Brain microvascular endothelial cell (primary cell): ENCODE measurements at places on chromosomes 7 and 10.
A peak's percentile ranks its signal among the peaks of the same experiment; 100 is the strongest.

- DNase-seq = peak; percentile 61
These were observed 33.3 kb downstream of the CDK14 start for GRCh38 chr7:90629297-90629918.

- no peak for DNase-seq
These were observed 1073.9 kb downstream of the NXPH1 start for GRCh38 chr7:9507290-9507689.

DNA sequence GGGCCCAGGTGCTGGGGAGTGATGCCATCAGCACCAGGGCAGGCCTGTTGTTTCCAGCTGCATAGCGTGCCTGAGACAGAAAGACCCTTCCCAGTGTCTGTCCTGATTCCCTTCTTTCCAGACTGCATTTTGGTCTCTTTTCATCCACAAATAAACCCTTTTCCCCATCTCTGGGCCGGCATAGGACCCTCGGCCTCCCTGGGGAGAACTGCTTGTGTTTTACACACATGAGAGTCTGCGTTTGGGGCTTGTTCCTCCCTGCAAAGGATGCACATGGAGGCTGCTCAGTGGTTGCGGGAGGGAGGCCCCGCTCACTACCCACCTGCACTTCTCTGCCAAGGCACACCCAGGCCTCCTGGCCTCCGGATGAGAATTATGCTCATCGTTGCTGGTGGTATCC lies 5.8 kb upstream of the MMP21 start:
- no peak for DNase-seq

GRCh38 chr10:100036850-100037249 lies 27.1 kb upstream of the DNMBP start:
- no peak for DNase-seq

GRCh38 chr7:43516581-43517342 lies 66.1 kb upstream of the STK17A start:
- DNase-seq = peak; percentile 24

GRCh38 chr10:26779176-26779860 lies 81.4 kb downstream of the ABI1 start:
- DNase-seq = no peak

DNA sequence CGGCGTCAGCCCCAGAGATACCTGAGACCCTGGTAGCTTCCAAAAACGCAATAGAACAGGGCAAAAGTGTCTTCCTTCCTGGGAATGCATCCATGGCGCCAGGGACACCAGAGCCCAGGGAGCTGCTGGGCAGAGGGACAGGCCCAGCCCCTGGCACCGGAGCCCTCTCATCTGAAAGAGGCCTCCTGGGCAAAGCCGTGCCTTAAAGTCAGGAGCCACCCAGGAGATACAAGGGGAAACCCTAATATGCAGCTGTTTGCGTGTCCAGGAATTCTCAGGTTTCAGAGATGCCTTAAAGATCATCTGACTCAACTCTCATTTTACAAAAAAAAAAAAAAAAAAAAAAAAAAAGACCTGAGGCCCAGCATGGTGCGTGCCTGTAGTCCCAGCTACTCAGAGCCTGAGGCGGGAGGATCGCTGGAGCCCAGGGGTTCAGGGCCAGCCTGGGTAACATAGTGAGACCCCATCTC lies 28.0 kb downstream of the NUDT1 start:
- DNase-seq = no peak

GRCh38 chr7:123863461-123863860 lies 18.5 kb downstream of the HYAL4 start:
- no peak for DNase-seq

GRCh38 chr10:36187380-36188079 lies 545.4 kb upstream of the FZD8 start:
- DNase-seq = no peak

GRCh38 chr7:96416116-96416515 lies 94.2 kb upstream of the SLC25A13 start:
- no peak for DNase-seq

GRCh38 chr7:128837521-128837921 lies 7.3 kb downstream of the FLNC start:
- no peak for DNase-seq

- DNase-seq = no peak
These were observed 40.0 kb downstream of the ZMIZ1 start for GRCh38 chr10:79108728-79109127.

DNA sequence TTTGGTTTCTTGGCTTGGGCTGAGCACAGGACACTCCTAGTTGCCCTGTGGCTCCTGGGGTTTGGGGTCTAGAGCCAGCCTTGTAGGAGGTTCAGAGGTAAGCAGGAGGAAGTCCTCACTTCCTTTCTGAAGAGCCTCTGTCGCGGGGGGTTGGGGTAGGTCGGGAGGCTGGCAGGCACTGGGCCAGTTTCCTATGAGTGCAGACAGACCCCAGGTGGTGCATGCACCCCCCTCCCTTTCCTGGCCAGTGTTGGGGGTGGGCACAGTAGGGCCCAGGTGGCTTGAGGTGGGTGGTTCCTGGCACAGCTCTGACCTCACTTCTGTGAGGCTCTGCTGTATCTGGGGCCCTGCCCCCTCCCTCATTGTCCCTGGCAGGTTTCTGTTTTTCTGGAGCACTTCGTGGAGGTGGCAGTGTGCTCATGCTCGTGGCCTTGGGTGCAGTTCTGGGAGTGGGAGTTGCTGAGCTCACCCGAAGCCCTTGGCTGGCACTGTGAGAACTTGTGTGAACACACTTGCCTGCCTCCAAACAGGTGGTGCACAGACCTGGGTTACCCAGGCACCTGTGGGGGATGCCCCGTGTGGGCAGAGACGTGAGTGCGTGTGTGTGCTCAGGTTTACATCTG lies 1.8 kb downstream of the PALD1 start:
- DNase-seq = no peak

DNA sequence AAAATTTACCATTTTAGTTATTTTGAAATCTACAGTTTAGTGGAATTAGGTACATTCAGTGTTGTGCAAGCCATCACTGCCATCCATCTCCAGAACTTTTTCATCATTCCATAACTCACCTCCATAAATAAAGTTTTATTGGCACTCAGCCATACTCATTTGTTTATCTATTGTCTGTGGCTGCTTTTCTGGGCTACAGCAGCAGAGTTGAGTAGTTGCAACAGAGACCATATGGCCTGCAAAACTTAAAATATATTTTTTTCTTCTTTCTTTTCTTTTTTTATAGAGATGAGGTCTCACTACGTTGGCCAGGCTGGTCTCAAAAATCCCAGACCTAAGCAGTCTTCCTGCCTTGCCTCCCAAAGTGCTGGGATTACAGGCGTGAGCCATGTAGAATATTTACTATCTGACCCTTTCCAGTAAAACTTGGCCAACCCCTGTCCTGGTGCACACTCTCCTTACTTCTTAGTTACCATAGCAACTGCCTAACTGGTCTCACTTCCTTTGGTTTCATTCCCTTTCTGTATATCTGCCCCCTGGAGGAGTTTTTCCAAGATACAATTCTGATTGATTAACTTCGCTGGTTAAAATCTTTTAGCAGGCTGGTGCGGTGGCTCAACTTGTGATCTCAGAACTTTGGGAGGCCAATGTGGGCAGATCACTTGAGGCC lies 133.2 kb downstream of the CUX1 start:
- peak; percentile 49 for DNase-seq

DNA sequence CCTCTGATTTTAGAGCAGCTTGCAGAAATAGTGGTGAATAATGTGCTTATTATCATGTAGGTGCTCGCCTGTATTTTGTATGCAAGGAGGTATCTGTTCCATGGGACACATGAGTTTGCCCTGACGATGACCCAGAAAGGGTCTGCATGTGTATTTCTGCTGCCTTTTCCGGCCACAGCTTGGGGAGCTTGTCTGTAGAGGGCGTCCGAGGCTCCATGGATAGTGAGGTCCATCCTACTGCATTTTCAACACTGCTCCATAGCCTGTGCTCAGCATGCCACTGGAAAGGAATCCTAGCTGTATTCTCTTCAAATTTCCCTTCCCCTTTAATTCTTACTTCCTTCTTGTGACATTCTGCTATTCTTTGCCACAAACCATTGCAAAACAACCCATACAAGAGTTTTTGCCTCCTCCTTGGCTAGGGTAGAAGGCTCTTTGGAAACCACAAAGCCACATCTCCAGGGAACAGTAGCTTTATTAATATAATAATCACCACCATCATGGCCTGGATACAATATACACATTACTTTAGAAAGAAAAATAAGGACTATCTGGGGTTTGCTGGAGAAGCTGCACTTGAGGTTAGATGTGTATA lies 127.7 kb downstream of the DYNC1I1 start:
- no peak for DNase-seq

DNA sequence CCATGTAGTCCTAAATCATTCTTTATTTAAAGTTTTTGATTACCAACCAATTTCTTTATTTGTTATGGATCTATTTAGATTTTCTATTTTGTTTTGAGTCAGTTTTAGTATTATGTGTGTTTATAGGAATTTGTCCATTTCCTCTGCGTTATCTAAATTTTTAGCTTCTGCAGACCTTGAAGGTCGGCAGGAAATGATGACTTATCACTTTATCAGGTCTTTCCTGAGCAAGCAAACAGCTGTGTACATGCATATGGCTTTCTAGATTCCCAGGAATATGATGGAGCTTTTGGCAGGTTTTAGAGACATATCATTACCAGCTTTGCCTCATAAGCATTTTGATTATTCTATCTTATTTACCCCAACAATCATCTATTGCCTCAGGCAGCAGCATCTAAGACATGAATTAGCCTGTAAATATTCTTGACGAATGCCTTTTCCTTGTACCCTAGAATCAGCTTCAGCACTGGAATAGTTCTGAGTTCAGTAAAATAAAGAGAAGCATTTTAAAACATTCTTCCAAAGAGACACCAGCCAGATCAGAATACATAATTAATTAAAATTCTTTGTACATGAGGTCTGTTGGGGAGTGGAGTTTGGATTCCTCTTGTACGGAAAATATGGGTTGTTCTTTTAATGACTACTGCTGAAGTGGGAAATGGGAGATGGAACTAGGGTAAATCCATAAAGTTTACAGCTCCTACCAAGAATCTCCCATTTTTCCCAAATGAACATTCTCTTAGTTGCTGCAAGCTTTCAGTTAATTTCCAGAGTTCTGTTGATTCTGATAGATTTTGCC lies 408.8 kb upstream of the SEMA3C start:
- DNase-seq = peak; percentile 50

GRCh38 chr10:61135276-61135721 lies 191.3 kb upstream of the RHOBTB1 start:
- DNase-seq = no peak

- DNase-seq = no peak
These were observed 12.2 kb upstream of the REPIN1 start for GRCh38 chr7:150356265-150356897.

DNA sequence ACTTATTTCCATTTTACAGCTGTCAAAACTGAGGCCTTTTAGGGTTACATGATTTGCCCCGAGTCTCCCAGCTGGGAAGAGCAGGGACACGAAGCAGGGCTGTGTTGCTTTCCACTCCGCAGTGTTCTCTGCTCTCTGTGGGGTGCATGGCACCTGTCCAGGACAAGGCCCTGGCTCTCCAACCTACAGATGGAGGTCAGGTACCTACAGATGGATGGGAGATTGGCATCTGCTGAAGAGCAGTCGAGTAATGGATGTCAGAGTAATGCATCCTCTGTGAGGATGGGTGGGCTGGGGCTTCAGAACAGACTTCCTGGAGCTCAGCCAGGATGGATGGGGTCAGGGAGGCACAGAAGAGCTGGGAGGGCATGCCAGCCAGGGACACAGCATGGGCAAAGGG lies 85.0 kb downstream of the EMX2 start:
- DNase-seq = no peak

GRCh38 chr7:42156291-42156865 lies 80.6 kb downstream of the GLI3 start:
- DNase-seq = no peak

- DNase-seq = no peak
These were observed 85.9 kb downstream of the ELFN1 start for GRCh38 chr7:1755783-1756625.

GRCh38 chr7:30304177-30304884 lies 19.9 kb downstream of the ZNRF2 start:
- DNase-seq = no peak

GRCh38 chr10:14658331-14659127 lies 116.2 kb downstream of the FAM107B start:
- DNase-seq = peak; percentile 73

GRCh38 chr10:127154831-127155620 lies 41.4 kb downstream of the INSYN2A start:
- peak; percentile 43 for DNase-seq

DNA sequence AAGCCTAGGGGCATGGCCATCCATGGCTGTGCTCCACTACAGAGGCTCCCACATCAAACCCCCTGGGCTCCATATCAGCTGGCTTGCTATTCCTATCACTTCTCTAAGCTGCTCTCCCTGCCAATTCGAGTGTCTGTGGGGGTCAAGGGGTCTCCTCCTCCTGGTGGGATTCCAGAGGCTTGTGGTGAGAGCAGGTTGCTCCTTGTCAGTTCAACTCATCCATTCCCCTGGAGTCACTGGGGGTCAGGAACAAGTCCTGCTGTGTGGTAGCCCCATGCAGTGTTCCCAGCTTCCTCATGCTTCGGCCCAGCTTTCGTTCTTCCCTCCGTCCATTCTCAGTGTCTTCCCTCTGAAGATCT lies 86.6 kb upstream of the UNC5B start:
- DNase-seq = no peak

GRCh38 chr7:101240226-101241014 lies 2.8 kb upstream of the CLDN15 start:
- DNase-seq = no peak

- no peak for DNase-seq
These were observed 111.2 kb downstream of the AOAH start for GRCh38 chr7:36613031-36613614.

DNA sequence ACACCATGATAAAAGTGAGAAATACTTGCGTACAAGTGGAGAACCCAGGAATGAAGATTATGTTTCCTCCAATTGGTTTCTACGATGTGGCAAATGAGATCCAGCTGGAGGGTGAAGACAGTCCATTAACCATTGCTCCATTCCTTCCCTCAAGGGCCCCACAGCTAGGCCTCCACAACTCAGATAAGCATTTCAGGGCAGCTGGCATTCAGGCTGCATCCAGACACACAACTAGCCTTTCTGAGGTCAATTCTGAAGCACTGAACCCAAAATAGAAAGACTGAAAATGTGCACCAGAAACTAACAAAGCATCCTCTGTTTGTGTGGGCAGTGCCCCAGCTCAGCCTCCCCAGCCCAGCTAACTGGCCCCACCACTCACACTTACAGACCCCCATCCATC lies 94.8 kb downstream of the GSAP start:
- DNase-seq = no peak

- no peak for DNase-seq
These were observed 15.1 kb downstream of the PRSS2 start for GRCh38 chr7:142785841-142786250.

GRCh38 chr10:96912405-96912804 lies 80.3 kb downstream of the LCOR start:
- no peak for DNase-seq

GRCh38 chr7:128284102-128284501 lies 43.0 kb downstream of the LEP start:
- no peak for DNase-seq

- no peak for DNase-seq
These were observed 26.7 kb downstream of the TBC1D12 start for GRCh38 chr10:94428766-94429707.

DNA sequence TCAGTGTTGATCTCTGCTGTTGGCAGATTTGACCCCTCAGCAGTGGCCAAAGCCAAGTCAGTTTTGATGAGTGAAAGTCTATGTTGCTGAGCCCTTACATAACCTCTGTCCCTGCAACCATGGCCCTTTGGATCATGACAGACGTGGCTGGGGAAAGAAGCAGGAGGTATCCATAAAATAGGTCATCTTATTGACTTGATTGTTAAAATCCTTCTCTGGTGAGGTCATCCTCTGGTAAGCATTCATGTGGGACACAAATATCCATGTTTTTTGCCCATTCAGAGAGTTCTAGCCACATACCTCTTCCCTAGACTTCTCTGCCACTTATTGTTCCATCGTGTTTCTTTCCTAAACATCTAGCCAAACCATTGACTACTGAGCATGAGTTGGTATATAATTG lies 251.9 kb upstream of the PTER start:
- DNase-seq = no peak
